ENCODE measurements at places on chromosomes 16 and 17.

DNA sequence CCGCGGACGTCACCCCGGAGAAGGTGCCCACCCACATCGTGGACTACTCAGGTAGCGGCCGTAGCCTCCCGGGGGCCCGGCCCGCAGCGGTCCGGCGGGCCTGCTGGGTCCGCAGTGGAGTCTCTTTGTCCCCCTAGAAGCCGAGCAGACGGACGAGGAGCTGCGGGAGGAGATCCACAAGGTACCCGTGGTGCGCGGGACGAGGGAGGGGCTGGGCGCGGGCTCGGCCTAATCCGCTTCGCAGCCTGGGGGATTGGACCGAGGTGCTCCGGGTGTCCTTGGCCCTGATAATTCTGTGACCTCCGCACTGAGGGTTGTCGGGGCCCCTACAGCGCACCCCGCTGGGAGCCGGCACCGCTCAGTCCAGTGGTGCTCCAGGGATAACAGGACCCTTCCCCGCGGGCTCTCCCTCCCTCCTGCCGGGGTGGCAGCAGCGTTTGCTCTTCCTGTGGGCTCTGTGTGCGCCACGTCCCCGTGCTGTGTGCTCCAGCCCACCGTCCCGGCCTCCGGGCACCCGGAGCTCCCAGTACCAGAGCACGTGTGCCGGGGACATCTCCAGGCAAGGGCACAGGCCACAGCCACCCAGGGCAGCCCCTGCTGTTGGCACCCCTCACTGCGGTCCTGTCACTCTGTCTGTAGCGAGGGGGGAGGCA is 713 bp downstream of the RHOT2 start:
- DNase-seq = no peak

GRCh38 chr17:50931144-50931908 is 65.2 kb upstream of the TOB1 start:
- peak; percentile 81 for DNase-seq

DNA sequence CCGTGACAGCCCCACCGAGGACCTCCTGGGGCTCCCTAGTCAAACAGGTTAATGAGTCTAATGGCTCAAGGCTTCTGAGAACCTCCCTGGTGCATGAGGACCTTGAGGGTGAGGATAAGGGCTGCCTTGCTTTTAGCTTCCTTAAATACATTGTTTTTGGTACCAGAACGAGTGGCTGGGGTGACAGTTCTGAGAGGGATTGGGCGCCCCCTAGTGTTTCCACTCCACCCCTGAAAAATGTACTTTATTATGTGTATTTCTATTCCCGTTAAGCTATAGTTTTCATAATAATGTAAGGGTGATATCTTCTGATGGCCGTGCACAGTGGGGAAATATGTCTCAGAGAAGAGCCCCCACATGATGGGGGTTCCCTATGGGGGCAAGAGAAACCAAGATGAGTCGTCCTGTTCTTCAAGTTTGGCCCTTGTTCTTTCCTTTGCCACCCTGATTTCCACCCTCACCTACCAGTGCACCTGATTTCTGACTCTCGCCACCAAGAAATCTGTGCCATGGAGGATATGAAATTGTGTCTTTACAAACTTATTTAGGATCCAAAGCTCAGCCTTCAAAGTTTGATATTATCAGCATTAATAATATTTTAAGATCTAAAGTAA is 14.5 kb upstream of the VWA3A start:
- DNase-seq = peak; percentile 36

DNA sequence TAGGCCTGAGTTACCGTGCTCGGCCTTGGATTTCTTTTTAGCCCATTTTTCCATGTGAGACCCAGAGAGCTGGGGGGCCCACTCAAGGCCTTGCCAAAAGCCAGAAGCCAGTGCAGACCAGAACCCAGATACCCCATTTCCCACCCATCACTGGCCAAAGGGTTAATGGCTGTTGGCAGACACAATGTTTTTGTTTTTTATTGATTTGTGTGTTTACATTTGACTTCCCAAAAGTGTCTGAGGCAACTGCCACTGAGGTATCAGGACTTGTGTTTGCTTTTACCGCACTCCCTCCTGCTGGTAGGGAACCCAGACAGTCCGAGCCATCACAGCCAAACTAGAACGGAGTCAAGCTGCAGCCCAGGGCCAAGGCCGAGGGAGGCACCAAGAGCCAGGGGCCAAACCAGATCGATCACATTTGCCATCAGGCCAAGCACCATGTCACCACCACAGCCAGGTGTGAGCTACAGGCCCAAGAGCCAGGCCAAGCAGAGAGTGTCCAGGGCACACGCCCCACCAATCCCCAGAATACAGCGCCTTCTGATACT is 7.7 kb upstream of the TNFSF12 start:
- DNase-seq = no peak

- no peak for DNase-seq
These were observed 5.7 kb upstream of the VAT1L start for GRCh38 chr16:77782694-77783093.

DNA sequence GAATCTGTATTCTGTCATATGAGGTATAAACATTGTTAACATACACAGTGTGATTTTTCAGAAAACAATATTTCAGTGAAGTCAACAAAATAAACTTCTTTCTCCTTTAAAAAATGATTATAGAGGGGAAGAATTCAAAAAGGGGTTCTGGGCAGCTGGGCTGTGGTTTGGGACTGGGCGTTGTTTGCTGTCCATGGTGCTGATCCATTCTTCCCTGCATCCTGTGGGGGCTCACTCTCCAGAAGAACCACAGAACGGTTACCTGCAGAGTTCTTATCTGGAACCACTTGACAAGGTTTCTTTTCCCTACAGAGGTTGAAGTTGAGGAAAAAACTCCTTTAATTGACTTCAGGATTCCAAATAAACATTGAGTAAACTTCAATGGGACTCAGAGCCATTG is 1091.0 kb downstream of the CDH8 start:
- no peak for DNase-seq

- DNase-seq = no peak
These were observed 159.1 kb downstream of the HS3ST3B1 start for GRCh38 chr17:14459955-14460354.

DNA sequence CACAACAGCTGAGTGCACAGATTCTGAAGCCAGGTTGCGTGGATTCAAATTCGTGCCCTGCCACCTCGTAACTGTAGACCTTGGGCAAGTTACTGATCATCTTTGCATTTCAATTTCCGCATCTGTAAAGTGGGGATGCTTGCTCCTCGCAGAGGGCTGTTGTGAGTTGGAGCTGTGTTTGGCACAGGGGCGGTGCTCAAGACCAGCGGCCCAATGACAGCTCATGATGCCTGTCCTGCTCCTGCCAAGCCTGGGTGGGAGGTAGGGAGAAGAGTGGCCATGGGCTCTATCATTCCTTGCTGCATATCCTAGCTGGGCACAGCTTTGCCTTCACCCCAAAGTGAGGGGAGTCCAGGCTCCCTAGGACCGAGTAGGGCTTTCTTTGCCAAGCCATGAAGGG is 12.6 kb downstream of the NXPH3 start:
- no peak for DNase-seq

DNA sequence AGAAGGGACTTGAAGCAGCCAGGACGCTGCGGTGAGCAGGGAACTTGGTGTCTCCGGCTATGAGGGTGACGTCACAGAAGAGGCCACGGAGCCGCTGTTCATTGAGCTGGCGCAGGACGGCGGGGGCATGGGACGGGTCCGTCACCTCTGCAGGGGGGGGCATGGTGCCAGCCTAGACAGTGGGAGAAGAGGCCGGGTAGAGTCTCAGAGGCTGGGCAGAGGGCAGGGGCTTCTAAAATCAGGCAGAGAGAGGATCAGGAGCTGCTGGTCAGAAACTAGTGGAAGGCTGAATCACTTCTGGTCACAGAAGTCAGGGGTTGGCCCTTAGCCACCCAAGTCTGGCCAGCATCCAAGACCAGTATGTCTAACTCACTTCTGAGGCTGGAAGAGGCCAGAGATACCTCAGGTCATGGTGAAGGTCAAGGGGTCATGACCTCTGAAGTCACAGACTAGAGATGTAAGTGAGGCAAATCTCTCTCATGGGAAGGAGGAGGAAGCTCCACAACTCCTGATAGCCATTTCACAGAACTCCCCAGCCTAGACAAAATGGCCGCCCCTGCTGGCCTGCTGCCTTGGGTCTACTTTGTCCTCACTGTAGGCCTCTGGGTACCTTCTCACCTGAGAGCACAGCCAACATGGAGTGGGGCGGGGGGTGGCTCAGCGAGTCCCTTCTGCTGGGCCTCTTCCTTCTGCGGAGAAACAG is 12.6 kb downstream of the ZBTB4 start:
- DNase-seq = no peak

DNA sequence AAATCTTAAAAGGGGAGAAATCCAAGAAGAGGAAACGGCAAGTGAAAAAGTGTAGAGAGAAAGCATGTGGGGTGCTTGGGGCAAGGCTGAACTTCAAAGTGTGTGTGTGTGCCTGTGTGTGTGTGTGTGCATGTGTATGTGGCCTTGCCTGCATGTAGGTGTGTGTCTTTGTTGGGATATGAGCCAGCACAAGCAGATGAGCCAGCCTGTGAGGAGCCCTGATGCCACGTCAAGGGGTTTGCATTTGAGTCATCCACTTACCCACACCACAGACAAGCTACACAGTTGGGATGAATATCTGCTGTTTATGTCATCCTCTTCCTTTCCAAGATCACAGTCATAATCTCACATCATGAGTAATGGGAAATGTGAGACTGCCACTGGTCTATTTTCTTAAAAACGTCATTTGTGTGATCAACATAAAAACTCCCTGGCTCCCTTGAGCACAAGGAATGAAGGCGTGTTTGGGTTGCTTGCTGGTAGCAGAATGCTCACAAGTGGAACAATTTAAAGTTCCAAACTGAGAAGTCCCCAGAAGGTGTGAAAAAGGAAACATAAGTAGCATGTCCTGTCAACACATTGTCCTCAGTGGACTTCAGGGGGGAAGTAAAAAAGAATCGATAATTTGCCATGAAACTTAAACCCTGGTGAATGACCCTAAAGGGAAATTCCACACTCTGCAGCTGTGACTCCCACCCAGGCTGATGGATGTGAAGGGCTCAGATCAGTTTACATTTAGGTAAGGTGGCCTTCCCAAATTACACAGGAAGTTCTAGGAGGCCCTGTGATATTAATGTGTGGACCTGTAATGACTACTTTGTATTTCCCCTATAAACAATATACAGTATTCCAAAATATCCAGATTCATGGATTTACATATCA is 14.7 kb downstream of the KCTD19 start:
- no peak for DNase-seq

GRCh38 chr17:58575511-58575910 is 61.1 kb upstream of the MTMR4 start:
- no peak for DNase-seq

- no peak for DNase-seq
These were observed 11.6 kb upstream of the CAMKK1 start for GRCh38 chr17:3904501-3904900.

- DNase-seq = no peak
These were observed 30.2 kb upstream of the NOL11 start for GRCh38 chr17:67687511-67687910.

DNA sequence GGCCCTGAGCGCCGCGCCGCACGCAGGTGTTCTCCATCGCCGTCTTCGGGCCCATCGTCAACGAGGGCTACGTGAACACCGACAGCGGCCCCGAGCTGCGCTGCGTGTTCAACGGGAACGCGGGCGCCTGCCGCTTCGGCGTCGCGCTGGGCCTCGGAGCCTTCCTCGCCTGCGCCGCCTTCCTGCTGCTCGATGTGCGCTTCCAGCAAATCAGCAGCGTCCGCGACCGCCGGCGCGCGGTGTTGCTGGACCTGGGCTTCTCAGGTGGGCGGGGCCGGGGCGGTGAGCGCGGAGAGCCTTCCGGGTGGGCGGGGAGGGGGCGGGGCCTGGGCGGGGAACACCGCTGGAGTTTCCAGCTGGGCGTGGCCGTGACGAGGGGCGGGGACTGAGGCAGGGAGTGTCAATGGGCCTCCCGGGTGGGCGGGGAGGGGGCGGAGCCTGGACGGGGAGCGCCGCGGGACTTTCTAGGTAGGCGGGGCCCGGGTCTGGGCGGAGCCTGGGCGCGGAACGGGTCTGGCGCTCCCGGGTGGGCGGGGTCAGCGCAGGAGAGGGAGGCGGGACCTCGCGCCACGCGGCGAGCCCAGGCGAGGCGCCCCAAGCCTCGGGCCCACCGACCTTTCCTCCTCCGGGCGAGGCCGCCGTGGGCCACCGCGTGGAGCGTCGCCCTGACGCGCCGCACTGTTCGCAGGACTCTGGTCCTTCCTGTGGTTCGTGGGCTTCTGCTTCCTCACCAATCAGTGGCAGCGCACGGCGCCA is 2.4 kb downstream of the SYNGR3 start:
- no peak for DNase-seq

- DNase-seq = no peak
These were observed 66.3 kb upstream of the ADAMTS18 start for GRCh38 chr16:77500934-77501664.

DNA sequence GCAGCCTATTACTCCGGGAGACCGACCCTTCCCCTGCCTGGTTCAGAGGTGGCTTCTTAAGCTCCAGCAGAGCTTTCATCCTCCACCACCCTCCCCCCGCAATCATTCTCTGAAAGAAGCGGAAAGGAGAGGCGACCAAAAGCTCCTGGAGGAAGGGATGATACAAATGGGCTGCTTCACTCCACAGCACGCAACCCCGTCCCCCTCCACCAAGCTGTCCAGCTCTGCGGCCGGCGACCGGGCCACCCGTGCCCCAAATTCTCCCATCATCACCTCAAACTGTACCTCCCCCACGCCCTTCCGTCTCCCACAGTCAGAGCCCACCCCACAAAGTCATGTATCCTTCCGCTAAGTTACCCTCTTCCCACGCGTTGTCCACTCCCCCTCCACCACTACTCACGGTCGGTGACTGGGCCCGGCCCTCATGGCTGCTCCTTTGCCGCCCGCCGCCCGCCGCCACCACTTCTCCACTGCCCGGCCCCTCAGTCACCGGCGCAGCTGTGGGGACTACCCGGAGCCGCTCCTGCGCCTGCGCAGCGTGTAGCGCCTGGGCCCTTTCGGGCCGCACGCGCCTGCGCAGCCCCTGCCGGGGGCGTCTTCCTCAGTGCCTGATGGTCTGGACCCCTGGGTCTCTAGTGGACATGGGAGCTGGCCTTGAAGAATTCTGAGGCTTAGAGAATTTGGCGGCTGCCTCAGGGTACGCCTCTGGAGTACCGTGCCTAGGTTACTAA is at the start of gene FAM222B:
Gene FAM222B (minus strand): TSS at position 509 of the 731 bp plus-strand sequence. CDS start 76,123 bp downstream, outside the sequence.
- peak; percentile 82 for DNase-seq

DNA sequence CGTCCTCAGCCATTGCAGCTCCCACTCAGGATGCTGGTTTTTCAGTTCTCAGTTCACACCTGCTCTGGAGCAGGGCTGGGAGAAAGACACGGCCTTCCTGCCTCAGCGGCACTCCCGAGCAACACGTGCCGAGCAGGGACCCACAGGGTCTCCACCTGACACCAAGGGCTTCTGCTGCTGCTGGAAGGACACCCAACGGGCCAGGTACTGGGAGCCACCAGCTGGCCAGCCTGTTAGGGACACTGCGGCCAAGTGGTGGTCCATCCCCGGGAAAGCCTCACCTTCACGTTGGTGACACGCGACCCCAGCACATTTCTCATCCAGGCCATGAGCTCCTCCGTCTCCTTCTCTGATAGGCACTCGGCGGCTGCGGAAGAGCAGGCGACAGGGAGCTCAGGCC is 8.1 kb downstream of the DNASE1 start:
- no peak for DNase-seq

- DNase-seq = peak; percentile 44
These were observed 105.1 kb downstream of the CHD9 start for GRCh38 chr16:53159781-53160436.
